ENCODE measurements at places on chromosomes 1 and 21.

DNA sequence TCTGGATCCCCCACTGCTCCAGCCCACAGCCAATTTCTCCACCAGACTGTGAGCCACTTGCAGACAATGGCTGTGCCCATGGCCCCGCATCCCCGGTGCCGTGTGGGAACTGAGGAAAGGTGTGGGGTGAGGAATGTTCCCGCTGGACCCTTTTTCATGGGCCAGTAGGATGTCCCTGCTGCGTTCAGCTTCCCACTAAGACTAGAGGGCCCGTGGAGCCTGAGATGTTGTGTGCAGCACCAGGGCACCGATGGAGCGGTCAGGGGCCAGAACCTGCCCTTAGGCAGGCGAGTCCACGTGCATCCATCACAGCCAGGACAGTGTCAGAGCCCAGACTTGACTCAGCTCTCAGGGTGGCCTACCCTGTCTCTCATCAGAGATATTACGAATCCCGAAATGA lies 105.7 kb upstream of the COL6A1 start:
- DNase-seq = no peak

DNA sequence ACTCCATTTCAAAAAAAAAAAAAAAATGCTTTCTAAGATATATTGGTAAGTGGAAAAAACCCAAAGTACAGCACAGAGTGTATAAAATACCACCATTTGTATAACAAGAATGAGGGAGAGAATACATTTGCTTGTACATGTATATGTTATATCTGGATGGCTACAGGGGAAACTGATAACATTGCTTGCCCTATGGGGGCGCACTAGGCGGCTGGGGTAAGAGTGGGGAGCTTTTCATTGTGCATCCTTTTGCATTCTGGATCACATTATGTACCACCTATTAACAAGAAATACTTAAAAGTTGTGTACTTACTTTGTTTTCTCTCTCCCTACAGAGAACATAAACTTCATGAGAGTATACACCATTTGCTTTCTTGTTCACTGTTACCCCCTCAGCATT lies 28.6 kb upstream of the OPRD1 start:
- DNase-seq = no peak

DNA sequence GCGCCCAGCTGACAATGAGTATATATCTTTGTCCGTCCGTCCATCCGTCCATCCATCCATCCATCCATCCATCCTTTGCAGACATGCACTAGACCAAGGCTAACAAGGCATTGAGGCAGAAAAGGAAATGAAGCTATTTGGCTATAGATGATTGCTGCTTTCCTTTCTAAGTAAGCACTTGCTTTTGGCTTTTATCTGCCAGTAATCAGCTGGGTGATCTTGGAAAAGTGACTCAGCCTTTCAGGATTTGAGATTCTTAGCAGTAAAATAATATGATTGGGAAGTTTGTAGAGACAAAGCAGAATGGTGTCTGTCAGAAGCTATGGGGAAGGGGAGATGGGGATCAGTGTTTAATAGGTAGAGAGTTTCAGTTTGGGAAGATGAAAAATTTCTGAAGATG lies 22.7 kb downstream of the ZFYVE9 start:
- no peak for DNase-seq

DNA sequence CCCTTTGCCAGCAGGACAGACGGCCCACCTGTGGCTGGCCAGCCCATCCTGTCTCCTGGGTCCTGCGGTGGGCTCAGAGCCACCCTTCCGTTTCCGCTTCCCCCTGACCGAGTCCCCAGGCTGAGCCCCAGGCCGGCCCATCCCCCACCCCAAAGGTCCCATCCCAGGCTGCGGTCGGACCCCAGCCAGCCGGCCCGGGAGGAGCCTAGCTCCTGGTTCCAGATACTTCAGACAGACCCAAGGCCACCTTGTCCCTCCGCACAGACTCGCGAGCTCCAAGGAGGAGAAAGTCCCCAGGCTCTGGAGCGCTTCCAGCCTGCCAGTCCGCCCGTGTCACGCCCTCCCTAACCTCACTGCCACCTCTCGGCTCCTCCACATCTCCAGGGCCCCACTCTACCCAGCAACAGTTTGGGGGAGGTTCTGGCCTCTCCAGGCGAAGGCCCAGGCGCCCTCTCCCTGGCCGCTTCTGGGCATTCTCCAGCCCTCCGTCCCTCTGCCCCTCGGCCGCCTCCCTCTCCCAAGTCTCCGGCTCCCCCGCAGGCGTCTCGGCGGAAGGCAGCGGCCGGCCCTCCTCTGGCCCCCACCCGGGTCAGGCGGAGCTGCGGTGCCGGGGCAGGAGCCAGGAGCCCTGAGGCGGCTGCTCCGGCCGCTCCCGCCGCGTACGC lies 835 bp downstream of the LRRN2 start:
- DNase-seq = no peak

DNA sequence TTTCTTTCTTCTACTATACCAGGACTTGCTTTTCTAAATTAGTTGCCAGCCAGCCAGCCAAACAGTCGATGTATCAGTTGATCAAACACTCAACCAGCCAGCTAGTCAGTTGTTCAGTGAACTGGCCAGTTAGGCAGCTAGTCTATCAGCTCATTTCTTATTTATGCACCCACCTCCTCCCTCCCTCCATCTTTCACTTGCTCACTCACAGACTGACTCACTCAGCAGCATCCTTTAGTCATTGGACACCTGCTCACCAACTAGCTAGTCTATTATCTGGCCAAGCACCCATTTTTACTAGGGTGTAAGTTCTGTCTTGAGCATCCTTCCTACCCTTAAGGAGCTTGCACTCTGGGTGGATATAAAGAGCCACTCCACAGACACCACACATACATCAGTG lies 5.9 kb upstream of the SPRR4 start:
- no peak for DNase-seq

- peak; percentile 30 for DNase-seq
These were observed 765 bp upstream of the VPS45 start for GRCh38 chr1:150066838-150067183.

GRCh38 chr21:37702241-37702640 lies 214.0 kb downstream of the KCNJ6 start:
- DNase-seq = no peak

DNA sequence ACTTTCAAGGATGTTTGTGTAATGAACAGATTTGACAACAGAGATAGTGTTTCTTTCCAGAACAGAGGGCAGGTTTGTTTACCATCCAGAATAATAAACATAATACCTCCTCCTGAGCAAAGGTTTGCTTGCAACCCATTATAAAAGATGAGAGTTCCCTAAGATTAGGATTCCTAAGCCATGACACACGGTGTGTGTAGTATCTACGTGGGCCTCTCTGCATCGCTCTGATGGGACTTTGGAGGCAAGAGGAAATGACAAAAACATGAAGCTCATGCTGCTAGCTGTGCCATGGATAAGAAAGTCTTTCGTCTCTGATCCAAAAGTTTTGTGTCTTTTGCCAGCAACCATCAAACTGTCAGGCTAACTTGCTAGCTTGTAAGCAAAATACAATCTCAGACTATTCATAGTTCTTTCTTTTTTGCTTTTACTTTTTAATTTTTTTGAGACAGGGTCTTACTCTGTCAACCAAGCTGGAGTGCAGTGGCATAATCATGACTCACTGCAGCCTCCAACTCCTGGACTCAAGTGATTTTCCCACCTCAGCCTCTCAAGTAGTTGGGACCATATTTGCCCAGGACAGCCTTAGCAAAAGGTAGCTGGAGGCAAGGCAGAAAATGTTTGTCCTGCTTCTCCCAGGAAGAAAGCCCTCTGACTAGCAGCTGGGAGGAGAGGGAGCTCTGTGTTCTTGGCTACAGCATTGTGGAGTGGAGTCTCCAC lies 81.1 kb downstream of the LHX4 start:
- peak; percentile 18 for DNase-seq

- DNase-seq = no peak
These were observed 6.9 kb downstream of the SERTAD4 start for GRCh38 chr1:210239349-210240111.

DNA sequence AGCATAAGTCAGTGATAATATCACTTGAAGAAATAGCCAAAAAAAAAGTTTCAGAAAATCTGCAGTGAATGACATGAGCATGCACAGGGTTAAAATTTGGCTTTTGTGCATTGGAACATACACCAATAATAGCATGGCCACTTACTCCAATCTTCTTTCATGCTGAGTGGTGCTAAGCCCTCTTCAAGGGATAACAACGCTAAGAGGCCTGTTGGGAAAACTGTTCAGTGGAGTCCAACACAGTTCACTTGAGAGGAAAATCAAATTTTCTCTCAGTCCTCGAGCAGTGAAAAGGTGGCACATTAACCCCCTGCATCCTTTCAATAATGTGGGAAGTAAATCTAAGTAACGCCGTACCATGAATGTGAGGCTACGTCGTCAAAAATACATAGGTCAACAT lies 264.7 kb downstream of the SPATA17 start:
- DNase-seq = no peak

GRCh38 chr1:153698923-153699714 lies 20.6 kb downstream of the NPR1 start:
- no peak for DNase-seq

DNA sequence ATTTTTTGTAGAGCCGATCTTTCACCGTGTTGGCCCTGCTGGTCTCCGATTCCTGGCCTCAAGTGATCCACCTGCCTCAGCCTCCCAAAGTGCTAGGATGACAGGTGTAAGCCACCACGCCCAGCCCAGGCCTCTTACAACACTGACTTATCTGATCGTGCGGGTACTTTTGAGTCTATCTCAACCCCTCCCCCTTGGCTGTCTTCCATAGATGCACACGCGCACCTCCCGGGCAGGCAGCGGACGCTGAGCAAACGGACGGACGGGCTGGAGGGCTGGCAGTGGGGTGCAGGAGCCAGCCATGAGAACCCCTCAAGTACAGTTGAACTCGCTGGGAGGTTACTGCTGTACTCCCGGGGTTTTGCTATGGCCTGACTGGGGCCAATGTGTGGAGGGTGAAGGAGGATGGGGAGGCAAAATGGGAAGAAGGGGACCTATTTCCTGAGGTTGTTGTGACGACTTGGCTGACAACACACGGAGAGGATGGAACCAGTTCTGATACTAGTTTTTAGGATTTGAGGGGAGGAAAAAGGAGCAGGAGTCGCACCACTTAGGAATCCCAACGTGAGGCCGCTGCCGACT lies 959 bp downstream of the CD58 start:
- DNase-seq = no peak

- no peak for DNase-seq
These were observed 68.2 kb downstream of the FNBP1L start for GRCh38 chr1:93516164-93516563.

DNA sequence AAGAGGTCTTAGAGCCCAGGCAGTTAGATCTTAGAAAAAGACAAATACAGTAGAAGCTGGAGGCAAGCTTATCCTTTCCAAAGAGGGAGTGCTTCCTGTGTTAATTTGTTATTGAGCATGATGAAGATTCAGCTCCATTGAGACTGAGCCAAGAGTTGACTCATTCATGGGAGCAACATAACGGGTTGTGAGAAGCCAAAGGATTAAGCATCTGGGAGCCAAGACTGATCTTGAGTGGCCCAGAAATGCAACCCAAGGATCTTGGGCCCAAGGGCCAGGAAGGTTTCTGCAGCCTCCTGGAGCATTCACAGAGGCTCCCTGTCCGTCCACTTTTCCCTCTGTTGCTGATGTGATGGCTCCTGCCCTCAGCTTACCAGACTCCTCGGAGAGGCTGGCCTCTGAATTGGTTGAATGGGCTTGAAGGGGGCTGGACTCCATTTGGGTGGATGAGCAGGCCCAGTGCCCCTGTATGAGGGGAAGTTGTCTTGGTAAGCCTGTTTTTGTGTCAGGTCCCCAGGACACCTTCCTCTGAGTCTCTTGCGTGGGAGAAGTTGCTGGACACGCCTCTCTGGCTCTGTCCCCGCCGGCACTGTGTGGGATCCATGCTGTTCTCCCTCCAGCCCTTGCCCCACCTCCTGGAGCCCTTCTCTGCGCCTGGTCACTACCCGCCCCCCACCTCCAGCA lies 42.4 kb downstream of the PDE9A start:
- DNase-seq = no peak

DNA sequence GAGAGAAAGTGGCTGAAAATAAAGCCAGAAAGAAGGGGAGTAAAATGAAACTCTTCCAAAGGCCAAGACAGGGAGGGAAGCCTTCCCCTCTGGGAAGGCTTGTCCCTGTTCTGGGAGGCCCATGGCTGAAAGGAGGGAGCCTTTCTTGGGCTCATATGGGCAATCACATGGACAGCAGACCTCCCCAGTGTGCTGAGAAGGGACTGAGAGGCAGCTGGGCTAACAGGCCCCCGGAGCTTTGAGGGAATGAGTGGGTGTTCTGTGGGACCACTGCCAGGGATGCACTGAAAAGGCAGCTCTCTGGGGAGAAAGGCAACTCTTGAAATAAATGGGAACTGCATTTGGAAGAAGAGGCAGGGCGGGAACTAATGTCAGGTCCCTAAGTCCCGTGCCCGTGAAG lies 39.1 kb downstream of the KANK4 start:
- DNase-seq = no peak

- no peak for DNase-seq
These were observed 2.5 kb downstream of the EPHA2 start for GRCh38 chr1:16153096-16153998.

GRCh38 chr1:62198781-62199125 lies 4.1 kb downstream of the L1TD1 start:
- no peak for DNase-seq

DNA sequence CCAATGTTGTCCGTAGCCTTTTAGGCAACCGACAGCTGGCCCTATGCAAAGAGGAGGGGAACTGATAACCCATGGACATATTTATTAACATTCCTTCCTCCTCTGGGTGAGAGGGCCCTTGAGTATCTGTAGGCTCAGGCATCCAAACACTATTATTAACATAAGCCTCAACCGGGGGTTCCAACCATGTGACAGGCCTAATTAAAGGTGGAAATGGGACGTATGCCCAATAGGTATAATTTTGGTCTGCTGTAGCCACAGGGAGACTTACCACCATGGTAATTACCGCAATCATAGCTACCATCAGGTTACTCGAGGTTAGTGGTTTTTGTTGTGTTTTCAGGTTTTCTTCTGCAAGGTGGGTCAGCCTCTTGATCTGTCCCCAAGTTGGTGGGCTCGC lies 5.3 kb downstream of the DAP3 start:
- DNase-seq = no peak

- DNase-seq = no peak
These were observed 305.5 kb downstream of the NFIA start for GRCh38 chr1:61387829-61388228.

GRCh38 chr1:47231301-47232186 lies 481 bp downstream of the TAL1 start:
- no peak for DNase-seq

DNA sequence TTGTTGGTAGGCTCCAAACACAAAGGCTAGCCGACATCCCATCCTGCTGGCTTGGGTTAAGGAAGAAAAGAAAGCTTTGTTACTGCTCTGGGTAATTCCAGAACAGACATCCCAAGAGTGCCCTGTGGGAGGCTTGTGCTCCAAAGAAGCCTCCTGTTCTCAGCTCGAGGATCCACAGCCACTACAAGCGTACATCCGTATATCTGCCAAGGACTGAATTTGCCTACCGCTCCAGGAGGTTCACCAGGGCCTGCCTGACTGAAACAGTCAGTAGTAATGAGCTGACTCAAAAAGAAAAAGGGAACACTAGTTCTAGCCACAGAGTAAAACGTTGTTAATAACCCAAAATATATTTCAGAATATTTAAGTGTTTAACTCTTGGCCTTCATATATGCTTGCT lies 24.8 kb upstream of the MUTYH start:
- no peak for DNase-seq

- DNase-seq = no peak
These were observed 31.9 kb upstream of the FHAD1 start for GRCh38 chr1:15215116-15215515.

Measured in HuH-7 (cell line).